ENCODE measurements at places on chromosomes 16 and 17.

- no peak for DNase-seq
Observed at GRCh38 chr17:80456465-80457235, 19.8 kb downstream of the NPTX1 start.

DNA sequence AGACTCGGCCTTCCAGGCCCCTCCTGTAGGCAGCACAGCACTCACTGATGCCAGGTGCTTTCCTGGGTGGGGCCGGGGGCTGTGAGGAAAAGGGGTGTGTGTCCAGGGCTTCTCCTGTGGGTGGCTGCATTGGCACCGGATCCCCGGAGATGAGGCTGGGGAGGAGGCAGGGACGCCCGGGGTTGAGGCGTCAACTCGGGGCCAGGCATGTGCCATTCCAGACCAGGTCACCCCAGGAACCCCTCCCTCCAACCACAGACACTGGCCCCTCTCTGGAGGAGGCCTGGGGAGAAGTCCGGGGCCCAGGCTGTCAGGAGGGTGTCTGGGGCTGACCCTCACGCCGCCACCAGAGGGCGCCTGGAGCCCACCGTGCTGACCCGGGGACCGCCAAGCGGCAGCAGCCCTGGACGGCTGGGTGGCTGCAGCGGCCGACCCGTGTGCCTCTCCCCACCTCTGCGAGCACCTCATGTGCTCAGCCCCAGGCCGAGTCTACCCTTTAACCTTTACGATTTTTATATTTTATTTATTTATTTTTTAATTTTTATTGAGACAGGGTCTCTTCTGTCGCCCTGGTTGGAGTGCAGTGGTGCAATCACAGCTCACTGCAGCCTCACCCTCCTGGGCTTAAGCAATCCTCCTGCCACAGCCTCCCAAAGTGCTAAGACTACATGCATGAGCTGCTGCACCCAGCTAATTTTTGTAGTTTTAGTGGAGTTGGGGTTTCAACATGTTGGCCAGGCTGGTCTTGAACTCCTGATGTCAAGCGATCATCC, 3.2 kb upstream of the METRN start:
- peak; percentile 81 for DNase-seq

DNA sequence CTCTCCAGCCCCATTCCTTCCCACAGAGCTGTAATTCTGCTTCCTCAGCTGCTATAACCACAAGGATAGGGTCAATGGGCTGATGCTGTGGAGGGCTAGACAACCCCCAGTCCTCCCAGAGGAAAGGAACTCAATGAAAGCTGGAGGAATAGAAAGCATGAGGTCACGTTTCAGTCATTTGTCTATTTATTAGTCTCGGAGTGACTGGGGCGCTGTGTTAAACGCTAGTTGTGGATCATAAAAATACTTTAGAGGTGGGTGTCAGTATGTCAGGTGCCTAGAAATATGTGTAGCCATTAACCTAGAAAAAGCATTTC, 787 bp upstream of the CCL3L1 start:
- no peak for DNase-seq

DNA sequence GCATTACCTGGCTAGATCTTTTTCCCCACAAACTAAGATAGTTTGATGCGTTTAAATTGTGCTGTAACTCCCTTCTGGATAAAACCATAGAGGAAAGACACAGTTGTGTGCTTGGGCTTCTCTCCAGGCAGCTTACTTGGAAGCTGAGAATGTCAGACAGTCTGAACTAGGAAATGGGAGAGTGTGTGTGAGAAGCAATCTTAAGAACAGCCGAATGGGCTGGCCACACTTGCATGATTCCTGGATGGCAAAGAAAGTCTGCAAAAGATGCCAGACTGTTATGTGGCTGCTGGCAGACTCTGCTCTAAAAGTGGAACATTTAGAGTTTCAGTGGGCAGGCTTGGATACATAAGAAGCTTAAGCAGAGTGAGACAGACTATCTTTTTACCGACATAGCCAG, 384.3 kb upstream of the PSMD7 start:
- DNase-seq: no peak

- no peak for DNase-seq
Observed at GRCh38 chr16:70159355-70160348, 13.9 kb upstream of the CLEC18C start.

DNA sequence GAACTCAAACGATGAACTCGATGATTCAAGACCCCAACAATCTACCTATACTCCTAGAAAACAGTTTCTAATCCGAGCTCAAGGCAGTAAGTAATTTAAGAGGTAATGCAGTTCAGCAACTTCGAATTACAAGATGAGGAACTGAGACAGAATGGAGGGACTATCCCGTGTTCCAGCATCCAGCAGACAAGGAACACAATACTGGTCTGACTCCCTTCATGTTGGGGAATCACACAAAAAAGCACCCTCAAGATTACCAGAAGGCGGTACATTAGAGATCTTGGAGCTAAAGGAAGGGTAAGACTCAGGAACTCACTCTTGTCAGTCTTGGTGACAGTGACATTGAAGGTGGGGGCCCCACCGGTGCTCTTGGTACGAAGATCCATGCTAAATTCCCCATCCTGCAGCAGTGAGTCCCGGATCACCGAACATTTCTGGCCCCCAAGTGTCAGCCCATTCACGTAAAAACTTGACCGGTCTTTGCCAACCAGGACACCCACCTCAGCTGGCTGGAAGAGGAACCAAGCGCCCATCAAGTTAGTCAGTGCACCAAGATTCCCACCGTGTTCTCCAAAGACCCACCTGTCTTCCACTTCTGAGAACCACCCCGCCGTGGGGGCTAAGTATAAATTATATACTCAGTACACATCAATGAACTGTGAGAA, 1.9 kb downstream of the PFN1 start:
- no peak for DNase-seq

DNA sequence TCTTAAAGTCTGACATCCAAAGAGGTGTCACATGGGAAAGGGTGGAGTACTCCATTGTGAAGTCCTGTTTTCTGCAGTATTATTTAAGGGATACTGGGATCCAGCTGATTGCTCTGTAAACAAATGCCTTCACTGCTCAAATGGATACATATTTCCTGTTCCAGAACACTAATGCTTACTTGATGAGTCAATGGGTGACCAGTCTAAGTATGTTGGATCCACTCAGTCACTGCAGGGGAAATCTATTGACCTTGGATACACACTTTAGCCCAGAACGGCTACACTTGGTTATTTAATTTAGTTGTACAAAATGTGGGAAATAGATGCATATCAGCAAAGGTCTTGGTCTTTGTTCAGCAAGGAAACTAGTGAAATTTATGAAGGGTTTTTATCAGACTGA, 261.4 kb downstream of the MAP2K4 start:
- DNase-seq: no peak

- no peak for DNase-seq
Observed at GRCh38 chr17:72411124-72411563, 290.3 kb downstream of the SOX9 start.

DNA sequence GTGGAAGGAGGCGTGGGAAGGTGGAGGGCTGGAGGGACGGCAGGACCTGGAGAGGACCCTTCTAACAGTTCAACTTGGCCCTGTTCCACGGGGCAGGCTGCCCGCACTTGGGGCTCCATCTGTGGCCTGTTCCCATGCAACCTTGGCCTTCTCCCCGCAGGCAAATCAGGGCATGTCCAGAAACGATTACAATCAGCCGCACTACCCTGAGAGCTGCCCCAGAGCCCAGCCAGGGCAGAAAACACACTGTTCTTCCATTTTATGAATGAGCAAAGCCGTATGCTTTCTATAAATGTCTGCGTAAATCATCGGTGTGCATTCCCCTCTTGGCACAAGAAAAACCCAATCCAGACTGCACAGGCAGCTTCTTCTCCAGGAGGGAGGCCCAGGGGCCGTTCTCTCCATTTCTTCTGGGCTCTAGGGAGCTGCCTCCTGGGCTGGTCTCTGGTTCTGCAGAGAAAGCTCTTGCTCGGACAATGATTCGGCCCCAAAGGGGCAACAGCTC, 228.7 kb downstream of the SOX9 start:
- no peak for DNase-seq

DNA sequence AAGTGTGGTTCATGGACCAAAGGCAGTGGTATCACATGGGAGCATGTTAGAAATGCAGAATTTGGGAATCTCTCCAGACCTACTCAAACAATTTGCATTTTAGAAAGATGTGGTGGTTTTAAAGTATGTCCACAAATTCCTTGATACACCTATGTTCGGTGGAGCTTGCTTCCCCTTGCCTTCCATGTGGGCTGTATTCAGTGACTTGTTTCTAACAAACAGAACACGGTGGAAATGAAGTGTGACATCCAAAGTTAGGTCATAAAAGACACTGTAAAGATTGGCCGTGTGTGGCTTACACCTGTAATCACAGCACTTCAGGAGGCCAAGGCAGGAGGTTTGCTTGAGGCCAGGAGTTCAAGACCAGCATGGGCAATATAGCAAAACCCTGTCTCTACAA, 16.7 kb downstream of the COQ7 start:
- DNase-seq: no peak

DNA sequence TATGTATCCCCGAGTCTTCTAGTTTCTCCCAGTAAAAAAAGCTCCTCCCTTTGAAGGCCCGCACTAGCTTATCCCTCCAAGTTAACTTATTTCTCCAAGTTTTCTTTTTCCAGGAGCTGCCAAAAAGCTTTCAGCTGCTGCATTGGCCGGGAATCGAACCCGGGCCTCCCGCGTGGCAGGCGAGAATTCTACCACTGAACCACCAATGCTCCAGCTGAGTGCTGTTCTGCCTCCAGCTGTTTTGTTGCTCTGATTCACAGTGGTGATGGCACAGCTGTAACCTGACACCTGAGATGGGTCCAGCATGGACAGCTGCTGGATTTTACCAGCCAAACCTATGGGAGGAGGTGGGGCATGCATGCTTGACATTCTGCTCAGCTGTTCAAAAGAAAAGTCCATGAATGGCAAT, 22.1 kb downstream of the VAC14 start:
- no peak for DNase-seq

DNA sequence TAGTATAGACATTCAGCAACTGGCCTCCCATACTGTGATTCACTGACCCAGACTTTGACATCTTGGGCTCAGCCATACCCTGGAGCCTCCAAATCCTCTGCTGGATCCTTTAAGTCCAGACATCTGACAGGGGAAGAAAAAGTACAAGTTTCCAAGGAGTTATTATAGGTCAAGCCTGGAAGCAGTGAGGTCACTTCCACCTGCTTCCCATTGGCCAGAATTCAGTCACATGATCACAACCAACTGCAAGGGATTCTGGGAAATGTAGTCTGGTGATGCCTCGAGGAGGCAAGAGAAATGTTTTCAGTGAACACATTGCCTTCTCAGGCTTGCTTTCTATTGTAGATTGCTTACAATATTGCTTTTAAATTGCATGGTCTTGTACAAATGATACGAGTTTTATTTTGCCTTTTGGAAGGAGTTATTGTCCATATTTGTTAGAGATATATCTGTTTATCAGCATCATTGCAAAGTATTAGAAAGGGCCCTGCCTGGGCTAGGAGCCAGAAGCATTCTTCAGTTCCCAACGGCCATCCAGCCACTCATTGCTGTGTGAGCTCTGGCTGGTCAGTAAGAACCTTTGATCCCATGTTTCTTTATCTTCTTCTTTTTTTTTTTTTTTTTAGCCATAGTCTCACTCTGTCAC, 696.9 kb downstream of the WWOX start:
- no peak for DNase-seq

All from stimulated activated CD4-positive, alpha-beta T cell treated with anti-CD3 and anti-CD28 coated beads, Interleukin-4, amount 100 ng/mL, for 4 hours (primary cell).